ENCODE measurements at places on chromosomes 3 and 15.

GRCh38 chr3:69409831-69410230, 23.9 kb upstream of the FRMD4B start:
- DNase-seq: no peak

DNA sequence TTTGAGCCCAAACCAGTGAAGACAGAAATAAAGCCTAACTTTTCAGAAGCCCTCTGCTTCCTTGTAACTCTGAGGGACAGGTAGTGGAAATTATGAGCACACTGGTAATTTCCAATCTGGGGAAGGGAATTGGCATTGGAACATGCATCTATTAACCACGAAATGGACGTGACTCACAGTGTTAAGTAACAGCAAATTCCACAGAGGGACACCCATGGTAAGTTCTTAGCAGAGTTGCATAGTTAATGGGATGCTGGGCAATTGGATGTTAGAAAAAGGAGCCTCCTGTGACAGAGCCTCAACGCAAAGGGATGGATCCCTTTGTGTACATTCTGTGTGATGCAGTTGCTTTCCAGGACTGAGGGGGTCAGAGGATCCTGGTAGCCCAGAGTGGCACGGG, 168.6 kb downstream of the SEMA6D start:
- DNase-seq: no peak

DNA sequence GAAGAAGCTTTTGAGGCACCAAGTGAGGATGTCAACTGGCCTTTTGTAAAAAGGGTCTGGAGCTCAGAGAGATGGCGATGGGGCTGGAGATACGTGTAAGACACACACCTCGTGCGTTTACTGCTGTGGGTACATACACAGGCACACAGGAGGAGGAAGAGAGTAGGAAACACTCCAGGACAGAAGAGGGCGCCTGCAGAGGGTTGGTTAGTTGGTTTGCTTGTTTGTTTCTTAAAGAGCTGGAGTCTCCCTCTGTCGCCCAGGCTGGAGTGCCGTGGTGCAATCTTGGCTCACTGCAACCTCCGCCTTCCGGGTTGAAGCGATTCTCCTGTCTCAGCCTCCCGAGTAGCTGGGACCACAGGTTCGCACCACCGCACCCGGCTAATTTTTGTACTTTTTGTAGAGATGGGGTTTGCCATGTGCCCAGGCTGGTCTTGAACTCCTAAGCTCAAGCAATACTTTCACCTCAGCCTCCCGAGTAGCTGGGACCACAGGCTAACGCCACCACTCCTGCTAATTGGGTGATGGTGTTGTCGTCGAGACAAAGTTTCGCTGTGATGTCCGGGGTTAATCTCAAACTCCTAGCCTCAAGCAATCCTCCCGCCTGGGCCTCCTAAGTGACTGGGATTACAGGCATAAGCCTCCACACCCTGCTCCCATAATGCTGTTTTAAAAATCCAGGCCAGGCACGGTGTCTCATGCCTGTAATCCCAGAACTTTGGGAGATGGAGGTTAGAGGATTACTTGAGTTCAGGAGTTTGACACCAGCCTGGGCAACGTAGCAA, 1.3 kb upstream of the PRR20G start:
- DNase-seq: peak; percentile 48

DNA sequence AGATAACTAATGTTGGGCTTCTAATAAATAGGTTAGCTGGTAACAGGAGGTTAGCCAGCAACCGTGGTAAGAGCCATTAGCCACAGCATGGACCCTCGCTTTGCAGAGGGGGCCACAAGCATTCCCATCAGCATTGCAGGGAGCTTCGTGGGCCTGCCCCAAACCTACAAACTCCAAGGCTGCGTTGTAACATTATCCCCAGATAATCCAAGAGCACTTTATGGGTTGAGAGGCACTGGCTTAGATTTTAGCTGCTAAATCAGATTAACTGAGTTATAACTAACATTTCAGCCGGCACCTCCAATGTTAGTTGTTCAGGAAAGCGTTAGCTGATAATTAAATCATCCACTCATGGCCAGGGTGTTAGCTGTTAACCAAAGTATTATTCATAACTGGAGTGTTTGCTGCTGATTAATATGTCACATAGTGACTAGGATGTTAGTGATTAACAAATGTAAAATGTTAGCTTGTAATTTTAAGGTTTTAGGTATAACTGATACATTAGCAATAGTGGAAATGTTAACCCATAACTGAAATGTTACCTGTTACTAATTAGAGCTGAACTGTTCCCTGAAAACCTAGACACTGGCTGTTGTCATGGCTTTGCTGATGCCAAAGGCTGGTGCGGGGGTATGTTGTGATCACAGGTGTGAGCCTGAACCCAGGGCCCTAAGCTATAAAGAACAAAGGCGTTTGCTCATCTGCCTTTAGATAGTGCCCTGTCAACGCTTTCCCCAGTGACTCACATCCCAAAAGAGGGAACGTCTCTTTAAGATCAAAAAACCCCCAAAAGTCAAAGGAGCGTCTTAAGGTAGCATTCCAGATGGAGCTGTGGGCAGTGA, 56.2 kb downstream of the SLC6A6 start:
- peak; percentile 95 for DNase-seq

DNA sequence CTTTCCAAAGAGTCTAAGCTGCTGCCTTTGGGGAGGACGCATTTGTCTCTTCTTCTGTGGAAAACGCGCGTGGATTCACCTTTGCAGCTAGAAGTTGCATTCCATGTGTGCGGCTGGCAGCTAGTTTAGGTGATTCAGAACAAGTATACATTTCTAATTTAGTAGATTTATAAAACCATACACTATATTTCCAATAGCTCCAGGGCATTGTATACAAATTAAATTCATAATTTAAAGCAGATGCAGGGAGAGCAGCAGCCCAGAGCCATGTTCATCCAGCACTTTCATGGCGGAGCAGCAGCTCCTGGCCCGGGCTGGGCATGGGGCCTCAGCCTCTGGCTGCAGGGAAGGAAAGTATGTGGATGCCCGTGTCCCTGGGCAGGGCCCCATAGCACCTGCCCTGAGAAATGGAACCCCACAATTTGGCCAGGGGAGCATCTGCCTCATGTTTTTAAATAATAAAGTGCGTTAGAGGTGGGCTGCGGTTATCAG, 42.8 kb upstream of the SEC22A start:
- no peak for DNase-seq

- DNase-seq: no peak
Measured at GRCh38 chr3:179739816-179740594, 87.2 kb downstream of the USP13 start.

DNA sequence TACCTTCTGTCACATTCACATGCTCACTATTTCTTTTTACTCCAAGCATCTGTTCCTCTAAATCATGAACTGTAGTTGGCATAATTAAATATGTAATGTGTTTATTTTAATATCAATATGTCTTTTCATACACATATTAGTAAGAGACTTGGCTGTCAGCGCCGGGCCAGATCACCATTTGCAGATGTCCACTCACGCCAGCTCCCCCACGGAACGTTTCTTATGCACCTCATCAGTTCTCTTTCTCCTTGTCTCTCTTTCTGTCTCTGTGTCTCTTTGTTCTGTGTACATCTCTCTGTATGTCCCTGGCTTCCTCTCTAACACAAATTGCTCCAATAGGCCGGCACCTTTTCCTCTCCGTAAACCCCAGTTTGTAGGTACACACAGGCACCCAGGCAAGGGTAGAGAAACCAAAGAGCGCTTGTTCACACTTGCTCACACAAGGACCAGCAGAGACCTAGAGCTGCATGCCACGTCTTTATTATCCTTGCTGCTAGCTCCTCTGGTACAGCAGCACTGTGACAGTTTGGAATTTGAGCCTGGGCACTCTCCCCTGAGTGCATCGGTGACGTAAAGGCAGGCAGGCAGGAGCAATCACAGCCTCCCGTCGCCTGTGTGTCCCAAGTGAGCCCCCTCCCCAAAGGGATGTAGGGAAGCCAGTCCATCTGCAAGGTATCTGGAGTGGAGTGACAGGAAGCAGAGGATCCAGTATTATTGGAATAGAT, 40.4 kb downstream of the CACNA1D start:
- no peak for DNase-seq

DNA sequence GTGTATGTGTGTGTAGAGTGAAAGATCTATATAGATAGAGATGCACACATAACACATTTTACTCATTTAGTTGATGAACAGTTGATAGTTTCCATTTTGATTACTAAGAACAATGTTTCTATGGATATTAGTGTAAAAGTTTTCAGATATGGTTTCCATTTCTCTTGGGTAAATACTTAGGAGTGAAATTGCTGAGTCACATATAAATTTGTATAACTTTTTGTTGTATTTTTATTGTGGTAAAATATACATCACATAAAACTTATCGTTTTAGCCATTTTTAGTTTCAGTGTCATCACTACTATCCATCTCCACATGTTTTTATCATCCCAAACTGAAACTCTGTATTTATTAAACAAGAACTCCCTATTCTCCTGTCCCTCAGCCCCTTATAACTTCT, 258.3 kb downstream of the RYR3 start:
- no peak for DNase-seq

GRCh38 chr3:541062-541801, 344.7 kb downstream of the CHL1 start:
- no peak for DNase-seq

GRCh38 chr3:166420071-166420470, 582.8 kb upstream of the BCHE start:
- no peak for DNase-seq

DNA sequence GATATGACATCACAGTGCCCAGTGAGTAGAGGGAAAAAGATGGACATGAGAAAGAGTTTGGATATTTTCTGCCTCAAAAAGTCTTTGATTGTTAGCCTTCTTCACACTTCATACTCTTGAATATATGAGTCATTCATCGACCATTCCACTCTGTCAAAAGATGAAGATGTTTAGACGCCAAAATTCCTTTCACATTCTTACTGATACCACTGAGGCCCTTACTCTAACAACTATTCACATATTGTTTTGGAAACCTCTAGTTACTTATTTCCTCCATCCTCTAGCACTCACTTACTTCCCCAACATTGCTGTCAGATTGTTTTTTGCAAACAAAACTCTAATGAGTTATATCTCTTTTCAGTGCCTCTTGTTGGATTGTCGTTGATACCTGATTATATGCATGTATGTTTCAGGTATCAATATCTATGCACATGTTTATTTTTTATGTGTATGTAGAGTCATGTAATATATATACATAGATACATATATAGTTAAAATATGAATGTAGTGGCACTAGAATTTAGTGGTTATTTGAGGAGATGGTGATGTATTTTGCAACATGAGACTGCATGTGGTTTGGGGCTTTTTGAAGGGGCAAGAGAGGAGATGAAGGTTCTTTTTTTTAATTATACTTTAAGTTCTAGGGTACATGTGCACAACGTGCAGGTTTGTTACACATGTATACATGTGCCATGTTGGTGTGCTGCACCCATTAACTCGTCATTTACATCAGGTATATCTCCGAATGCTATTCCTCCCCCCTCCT, 40.0 kb upstream of the OR5H6 start:
- DNase-seq: no peak

- peak; percentile 24 for DNase-seq
Measured at GRCh38 chr3:64240959-64241358, 15.7 kb upstream of the PRICKLE2 start.

DNA sequence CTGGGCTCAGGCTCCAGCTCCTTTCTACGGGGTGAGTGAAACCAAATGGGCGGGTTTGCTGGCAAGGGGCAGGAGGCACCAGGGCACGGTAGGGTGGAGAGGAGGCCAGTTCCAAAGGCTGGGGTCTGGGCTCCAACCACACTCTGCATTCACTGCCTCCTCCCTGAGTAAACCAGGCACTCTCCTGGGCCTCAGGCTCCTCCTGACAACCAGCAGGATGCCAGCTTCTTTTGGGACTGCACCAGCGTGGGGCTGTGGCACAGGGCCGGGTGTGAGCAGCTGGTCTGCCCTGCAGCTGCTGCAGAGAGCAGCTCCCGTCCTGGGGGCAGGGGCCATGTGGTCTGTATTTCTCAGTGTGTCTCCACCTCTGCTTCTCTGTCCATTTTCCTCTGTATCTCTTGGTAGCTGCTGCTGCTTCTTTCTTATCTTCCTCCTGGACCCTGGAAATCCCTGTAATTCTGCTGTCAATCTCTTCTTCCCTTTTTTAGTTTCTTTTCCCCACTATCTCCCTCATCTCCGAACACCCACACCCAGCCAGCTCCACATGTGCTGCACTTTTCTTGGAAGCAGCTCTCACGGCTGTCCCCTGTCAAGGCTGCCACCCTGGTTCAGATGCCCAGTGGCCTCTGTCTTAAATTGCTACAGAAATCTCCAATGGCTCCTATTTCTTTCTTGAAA, 54.9 kb upstream of the TBC1D21 start:
- no peak for DNase-seq

GRCh38 chr15:100082761-100083402, 258.9 kb downstream of the ADAMTS17 start:
- no peak for DNase-seq

GRCh38 chr3:73568371-73568862, 56.3 kb downstream of the PDZRN3 start:
- DNase-seq: no peak

DNA sequence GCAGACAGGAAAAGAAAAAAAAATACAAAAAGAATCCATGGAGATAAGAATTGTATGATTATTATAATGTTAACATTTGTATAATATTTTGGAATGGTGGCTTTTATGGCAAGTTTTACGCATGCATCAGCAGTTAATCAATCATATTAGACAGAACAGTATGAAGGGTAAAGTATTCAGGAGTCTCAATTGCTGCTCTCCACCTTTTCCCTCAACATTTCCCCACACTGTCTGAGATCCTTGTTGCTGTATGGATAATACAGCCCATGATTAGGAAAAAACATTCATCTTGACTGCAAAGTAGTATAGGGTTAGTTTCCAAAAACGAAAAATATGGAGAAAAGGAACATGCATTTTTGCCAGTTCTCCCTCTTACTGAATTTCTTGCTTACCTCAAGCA, 755.3 kb upstream of the ARPP21 start:
- no peak for DNase-seq

- no peak for DNase-seq
Measured at GRCh38 chr3:20528180-20528770, 342.3 kb upstream of the SGO1 start.

GRCh38 chr3:64917914-64918453, 230.2 kb upstream of the ADAMTS9 start:
- no peak for DNase-seq

- DNase-seq: peak; percentile 42
Measured at GRCh38 chr15:48373821-48374451, 42.7 kb downstream of the DUT start.

DNA sequence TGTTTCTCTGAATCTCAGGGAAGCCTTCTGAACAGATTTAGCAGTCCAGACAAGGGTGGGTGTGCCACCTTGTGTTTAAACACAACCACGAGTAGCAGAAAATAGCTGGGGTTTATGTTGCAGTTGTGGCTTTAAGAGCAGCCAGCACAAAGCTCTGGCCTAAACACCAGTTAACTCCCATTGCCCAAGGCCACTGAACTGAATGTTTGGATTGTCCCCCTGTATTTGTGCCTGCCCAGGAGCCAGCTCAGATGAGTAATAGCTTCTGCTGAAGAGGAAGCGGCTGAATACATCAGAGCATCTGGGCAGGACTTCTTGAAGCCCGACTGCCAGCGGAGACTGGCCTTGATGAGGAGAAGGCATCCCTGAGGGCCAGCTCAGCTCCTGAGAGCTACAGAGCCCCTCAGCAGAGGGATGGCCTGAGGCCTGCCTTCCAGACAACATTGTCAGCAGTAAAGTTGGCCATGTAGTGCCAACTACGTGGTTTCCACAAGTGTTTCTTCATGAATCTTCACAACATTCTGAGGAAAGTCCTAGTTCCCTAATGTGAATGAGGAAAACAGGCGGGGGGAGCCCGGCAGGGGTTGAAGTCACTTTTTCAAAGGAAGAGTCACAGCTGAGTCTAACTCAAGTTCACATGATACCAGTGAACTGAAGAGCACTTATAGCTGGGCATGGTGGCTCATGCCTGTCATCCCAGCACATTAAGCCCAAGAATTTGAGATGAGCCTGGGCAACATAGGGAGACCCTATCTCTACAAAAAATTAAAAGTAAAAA, 65.8 kb upstream of the ZBTB38 start:
- DNase-seq: no peak

GRCh38 chr3:104591776-104592175, 774.9 kb upstream of the ALCAM start:
- DNase-seq: no peak
